Amygdala (tissue), 56 donors: ENCODE measurements at places on chromosomes 11 and 22.
A peak's percentile ranks its signal among the peaks of the same experiment; 100 is the strongest.

GRCh38 chr22:29225422-29226090 lies 19.9 kb downstream of the EMID1 start:
- DNase-seq = no peak

DNA sequence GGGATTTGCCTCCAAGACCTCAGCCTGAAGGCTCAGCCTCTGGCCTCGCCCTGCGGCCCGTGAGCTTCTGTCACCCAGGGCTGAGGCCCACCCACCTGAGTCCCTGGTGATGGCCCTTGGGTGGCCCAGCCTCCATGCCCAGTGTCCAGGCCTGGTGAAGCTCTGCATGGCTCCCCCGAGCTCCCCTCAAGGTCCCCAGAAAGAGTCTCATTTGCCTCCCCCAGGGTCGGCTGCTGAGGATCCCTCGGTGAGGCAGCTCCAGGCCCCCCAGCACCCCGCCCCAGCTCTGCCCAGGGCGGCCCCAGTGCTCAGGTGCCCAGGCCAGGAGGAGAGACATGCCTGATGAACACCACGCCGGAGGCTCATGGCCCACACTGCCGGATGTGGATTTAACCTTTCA lies 2.1 kb upstream of the TH start:
- DNase-seq = no peak

GRCh38 chr11:65504674-65505465 lies 6.0 kb downstream of the MALAT1 start:
- DNase-seq = no peak

- no peak for DNase-seq
These were observed 503.8 kb downstream of the BRD1 start for GRCh38 chr22:49323751-49324415.

- DNase-seq = peak; percentile 59
These were observed 36.2 kb downstream of the TBC1D22A start for GRCh38 chr22:46798366-46799350.

DNA sequence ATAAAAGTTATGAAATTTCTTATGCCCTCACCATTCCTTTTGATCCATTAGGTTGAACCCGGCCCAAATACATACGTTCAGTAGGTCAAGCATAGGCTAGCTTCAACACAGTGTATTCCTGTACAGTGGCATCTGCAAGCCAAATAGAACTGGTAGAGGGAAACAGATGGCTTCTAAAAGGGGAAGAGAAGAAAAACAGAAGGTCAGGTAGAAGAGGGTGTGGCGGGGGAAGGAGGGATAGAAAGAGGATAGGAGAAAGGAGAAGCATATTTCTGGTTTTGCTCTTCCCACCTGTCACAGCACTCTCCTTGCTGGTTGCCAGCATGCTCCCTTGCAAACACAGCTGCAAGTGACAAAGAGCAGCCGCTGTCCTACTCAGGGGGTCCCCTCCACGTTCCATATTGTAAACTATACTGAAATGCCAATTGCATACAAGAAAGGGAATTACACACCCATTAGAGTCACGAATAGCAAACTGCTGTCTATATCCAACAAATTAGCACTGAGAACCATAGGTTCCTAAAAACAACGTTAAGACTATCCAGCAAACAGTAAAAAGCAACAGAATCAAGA lies 71.8 kb downstream of the PHF21A start:
- DNase-seq = no peak

DNA sequence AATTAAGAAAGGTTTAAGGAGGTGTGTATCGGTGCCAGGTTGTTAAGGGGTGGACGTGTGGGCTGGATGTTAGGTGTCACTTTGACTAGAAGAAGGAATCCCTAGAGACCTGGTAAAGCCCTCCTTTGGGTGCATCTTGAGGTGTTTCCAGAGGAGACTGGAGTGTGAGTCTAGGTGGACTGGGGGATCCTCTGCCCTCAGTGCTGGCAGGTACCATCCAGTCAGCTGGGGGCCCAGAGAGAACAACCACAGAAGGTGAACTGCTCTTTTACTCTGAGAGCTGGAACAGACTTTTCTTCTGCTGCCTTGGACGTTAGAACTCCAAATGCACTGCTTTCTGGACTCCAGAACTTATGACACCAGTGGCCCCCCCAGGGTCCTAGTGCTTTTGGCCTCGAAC lies 44.0 kb downstream of the SPATA19 start:
- DNase-seq = no peak

GRCh38 chr11:120180551-120181232 lies 30.1 kb upstream of the OAF start:
- DNase-seq = peak; percentile 36

GRCh38 chr22:36134182-36134581 lies 26.4 kb downstream of the APOL3 start:
- DNase-seq = no peak

GRCh38 chr11:44159848-44160721 lies 64.6 kb downstream of the EXT2 start:
- no peak for DNase-seq

DNA sequence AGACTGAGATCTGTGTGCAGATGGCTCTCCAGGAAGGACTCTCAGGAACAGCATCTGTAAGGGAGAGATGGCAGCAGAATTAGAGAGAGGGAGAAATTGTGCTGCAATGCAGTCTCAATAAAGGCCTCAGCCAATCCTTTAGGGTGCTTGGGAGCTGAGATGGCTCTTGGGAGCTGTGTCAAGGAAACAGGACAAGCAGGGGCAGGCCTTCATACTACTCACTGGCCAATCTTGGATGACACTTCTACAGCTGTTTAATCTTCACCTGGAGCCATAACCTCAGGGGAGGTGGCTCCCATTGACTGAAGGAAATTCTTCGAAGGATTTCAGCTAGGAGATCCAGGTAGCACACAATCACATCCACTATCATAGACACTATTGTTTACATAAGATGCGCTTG lies 10.0 kb downstream of the OR5B21 start:
- DNase-seq = no peak

DNA sequence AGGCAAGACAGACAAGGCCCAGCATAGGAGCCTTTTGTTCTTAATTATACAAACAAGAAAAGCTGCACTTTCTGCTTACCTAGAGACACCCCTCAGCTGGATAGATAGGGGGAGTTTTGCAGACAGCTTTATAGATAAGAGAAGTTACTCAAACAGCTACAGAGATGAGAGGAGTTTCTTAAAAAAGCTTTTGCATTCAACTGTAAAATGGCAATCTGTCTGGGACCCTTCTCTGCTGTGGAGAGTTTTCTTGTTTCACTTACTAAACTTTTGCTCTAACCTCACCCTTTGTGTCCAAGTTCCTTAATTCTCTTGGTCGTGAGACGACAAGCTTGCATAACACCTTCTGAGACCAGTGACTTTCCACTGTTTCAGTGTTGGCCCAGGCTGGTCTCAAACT lies 103.8 kb upstream of the CHORDC1 start:
- no peak for DNase-seq

DNA sequence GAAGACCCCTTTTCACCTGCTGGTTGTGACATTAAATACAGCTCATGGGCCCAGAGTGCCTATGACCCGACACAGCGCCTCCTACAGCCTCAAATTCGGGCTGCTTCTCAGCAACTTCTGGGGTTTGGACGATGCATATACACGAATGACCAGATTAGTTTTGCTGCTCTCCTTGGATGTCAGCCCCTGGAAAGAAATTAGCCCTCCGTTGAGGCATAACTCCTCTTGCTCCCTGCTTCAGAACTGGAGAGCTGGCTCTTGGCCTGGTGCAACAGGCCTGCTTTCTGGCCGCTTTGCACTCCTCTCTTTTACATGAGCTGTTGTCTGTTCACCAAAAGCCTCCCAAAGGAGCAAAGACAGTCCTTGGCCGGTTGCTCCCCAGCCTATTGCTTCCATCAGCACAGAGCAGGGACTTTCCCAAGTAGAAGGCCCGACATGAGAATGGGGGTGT lies 3.3 kb downstream of the TECTA start:
- no peak for DNase-seq

DNA sequence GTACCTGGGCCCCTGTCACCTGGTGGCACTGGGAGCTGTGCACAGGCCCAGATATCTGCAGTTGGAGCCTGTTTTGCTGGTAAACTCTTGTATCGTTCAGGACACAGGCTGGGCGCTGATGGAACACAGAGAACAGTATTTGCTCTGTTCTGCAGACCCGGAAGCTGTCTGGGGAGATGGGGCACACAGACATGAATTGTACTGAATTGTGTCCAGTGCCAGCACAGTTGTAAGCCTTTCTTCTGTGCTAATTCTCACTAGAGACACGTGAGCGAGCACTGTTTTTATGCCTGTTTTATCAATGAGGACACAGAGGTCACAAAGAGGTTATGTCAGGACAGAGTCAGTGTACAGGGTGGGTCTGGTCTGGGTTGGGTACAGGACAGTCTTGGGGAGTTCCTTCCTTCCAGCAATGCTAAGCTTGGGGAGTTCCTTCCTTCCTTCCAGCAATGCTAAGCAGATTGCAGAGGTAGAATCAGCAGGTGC lies 24.4 kb upstream of the ACR start:
- DNase-seq = peak; percentile 65

DNA sequence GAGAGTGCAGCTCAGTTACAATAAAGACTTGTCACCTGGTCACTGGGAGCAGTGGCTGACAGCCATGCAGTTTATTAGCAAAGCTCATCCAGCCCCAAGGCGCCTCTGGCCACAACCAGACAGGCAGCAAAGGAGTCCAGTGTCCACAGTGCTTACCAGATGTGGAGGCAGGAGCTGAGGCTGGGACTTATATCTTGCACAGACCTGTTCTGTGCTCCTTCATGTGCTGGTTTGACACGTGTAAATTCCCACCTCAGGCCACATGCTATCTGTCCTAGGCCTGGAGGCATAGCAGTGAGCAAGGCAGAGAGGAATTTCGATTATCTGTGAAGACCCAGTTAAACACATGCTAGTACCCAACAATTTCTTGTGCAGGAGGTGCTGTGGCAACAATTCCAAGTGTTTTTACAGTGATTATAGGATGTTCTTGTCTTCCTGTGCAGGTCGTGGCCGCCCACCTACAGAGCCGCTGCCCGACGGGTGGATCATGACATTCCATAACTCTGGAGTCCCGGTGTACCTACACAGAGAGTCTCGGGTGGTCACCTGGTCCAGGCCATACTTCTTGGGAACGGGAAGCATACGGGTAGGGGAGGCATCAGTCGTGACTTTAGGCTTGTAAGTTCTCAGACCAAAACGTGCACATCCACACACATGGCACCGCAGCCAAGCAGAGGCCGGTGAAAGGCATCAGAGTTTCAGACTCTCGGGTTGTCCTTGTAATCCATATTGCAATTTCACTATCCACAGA lies 9.4 kb downstream of the DGCR8 start:
- no peak for DNase-seq

GRCh38 chr22:50320671-50321325 lies 6.0 kb downstream of the DENND6B start:
- no peak for DNase-seq

- DNase-seq = no peak
These were observed 24.3 kb downstream of the OSBP2 start for GRCh38 chr22:30718938-30719337.

GRCh38 chr11:110092515-110093406 lies at the start of gene ZC3H12C:
Gene ZC3H12C (plus strand): TSS chr11:110093392. CDS start chr11:110093412, 20 bp downstream.
- DNase-seq = peak; percentile 68

GRCh38 chr11:86918973-86919372 lies 36.2 kb downstream of the FZD4 start:
- no peak for DNase-seq

DNA sequence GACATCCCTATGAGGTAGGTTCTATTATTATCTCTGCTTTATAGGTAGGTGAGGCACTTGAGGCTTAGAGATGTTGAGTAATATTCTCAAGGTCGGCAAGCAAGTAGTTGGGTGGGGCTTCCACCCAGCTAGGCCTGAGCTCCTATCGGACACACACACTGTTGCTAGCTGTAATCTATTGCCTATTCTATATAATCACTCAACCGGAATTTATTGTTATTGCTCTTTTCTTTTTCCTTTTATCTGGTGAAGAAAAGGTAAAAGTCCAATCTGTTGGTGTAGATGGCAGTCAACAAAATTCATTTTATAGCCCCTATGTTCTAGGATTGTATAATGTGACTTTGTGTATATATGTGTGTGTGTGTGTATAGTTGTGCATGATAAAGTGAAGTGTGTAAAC lies 3.4 kb downstream of the OR9Q2 start:
- DNase-seq = no peak

DNA sequence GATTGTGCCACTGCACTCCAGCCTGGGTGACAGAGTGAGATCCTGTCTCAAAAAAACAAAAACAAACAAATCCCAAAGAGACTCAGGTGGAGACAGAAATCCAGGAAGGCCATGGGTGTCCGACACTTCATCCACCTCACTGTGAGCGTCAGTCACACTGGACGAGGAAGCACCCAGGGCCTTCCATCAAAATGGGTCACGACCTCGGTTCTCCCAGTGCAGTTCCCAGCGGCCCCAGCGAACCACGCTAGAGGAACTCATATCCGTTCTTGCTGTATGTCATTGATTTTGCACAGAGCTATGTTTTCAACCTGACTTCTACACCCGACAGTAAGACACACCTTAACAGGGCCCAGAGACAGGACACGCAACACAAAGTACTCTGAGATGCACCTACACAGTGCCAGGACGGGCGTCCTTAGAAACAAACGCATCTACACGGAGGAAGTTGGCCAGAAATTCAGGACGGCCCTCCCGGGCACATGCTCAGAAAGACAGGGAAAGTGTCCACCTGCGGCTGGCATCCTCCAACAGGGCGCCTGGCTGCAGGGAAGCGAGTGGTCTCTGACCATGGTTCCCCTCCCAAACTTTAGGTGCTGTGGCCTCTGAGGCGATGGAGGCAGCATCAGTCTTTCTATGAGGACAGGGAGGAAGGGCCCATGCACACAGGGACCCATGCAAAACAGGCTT lies 410.5 kb downstream of the CTTN start:
- DNase-seq = no peak

GRCh38 chr11:44778195-44779100 lies 51.7 kb downstream of the TSPAN18 start:
- DNase-seq = no peak

- no peak for DNase-seq
These were observed 1.1 kb downstream of the CREB3L1 start for GRCh38 chr11:46278387-46279125.

- no peak for DNase-seq
These were observed 150.6 kb downstream of the CEP164 start for GRCh38 chr11:117478126-117478860.

DNA sequence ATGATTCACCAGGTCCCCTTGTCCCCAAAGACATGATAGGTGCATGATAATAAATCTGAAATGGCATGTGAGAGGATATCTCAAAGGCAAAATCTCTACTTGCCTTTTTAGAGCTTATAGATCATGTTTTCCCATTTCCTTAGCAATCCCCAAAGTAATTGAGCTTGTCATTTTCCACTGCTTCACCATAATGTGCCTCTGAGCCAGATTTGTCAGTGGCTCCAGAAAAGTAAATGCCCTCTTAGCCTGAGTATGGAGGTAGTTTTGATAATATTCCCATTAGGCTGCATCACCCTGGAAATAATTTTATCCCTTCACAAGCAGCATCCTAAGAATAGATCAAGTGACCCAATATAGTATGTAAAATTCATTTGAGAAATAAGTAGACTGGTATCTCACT lies 36.7 kb upstream of the ADSL start:
- no peak for DNase-seq
